ENCODE measurements at places on chromosomes 16 and 17.

DNA sequence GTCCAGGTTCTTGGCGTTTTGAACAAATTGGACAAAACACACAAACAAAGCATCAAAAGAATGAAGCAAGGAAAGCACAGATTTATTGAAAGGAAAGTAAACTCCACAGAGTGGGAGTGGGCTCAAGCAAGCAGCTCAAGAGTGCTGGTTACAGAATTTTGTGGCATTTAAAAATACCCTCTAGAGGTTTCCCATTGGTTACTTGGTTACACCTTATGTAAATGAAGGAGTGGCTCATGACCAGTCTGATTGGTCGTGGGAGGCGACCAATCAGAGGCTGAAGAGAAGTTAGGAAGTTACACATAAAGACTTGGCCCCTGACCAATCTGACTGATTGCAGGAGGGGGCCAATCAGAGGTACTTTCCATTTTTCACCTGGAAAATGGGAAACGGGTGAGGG is 1373.8 kb upstream of the GOT2 start:
- DNase-seq, result no peak

DNA sequence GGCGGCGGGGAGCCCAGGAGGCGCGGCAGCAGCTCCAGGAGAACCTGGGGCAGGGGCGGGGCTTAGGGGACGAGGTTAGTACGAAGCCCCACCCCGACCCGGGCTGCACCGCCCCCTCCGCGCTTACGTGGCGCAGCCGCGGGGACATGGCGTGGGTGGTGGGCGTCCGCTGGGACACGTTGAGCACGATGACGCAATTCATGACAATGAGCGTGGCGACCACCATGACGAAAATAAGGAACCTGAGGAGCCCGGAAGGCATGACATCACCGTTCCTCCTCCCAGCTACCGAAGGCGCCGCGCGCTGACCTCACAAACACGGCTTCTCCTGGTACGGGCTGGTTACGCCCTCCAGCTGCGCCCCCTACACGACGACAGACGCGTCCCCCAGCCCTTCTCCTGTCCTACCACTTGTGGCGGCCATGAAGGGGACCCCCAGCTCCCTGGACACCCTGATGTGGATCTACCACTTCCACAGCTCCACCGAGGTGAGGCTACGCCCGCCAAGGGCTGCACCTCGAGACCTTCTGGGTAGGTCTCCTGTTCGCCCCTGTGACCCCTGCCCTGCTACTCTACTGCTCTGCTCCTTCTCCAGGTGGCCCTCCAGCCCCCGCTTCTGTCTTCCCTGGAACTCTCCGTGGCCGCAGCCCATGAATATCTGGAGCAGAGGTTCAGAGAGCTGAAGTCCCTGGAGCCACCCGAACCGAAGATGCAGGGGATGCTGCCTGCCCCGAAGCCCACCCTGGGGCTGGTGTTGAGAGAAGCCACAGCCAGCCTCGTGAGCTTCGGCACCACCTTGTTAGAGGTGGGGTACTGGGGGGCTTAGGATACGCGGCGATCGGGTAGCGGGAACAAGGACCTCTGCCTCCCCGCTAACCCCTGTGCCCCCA is at the start of gene C17orf107:
TSS of gene C17orf107 (plus strand) at position 196 of the 890 bp plus-strand sequence. CDS start at position 423, 227 bp downstream.
- DNase-seq, result no peak

DNA sequence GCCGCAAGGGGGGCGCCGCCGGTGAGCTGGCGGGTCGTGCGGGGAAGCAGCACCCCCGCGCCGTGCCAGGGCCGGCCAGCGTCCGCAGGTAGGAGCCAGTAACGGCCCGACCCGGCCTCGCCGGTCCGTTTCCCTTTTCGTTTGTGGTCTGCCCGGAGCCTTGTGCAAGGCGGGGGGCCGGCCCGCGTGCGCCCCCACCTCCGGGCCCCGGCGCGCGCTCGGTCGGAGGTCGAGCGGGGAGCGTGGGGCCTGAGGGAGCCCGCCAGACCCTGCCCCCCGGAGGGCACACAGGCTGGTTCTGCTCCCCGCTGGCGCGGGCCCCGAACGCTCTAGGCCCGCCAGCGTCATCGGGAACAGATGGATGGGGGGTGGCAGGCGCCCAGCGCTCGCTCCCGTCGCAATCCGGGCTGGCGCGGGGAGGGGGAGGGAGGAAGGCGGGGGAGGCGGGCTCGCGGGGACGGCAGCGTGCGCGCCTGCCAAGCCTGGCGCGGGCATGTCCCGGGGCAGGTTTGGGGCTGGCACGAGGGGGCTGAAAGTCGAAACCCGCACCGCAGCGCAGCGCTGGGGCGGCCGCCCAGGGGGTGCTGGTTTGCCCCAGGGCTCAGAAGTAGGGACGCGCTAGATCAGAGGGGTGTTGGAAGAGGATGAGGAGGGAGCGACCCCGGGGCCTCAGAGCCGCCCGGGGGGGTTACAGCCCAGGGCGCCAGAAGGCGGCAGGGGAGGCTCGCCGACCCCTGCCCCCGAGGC is 1.5 kb upstream of the GSE1 start:
- peak; percentile 66 for DNase-seq

GRCh38 chr17:82152114-82152513 is 54.1 kb upstream of the FASN start:
- no peak for DNase-seq

GRCh38 chr17:20092261-20092867 is 83.2 kb downstream of the SPECC1 start:
- DNase-seq, result no peak

GRCh38 chr17:55285340-55286301 is 20.9 kb downstream of the HLF start:
- DNase-seq, result no peak

GRCh38 chr16:79849119-79849518 is 248.6 kb upstream of the MAF start:
- no peak for DNase-seq

DNA sequence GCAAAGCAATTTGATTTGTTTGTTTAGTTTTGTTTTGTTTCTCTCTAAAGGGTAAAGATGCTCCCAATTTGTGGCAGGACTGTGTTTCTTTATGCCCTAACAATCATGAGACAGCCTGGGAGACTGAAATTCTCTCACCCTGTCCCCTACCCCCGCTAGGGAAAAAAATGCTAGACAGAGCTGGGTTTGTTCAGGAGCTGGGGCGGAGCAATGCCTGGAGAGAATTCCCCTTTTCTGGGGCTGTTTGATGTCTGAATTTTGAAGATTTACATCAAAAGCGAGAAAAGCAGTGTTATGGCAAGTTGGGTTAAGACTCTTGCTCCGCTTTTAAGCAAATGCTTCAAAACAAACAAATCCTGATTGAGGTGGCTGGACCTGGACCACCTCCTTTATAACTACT is 8.4 kb downstream of the MAF start:
- no peak for DNase-seq

GRCh38 chr17:74442291-74442669 is 10.4 kb downstream of the GPRC5C start:
- DNase-seq, result no peak

GRCh38 chr17:66337268-66337667 is 34.9 kb downstream of the PRKCA start:
- no peak for DNase-seq

DNA sequence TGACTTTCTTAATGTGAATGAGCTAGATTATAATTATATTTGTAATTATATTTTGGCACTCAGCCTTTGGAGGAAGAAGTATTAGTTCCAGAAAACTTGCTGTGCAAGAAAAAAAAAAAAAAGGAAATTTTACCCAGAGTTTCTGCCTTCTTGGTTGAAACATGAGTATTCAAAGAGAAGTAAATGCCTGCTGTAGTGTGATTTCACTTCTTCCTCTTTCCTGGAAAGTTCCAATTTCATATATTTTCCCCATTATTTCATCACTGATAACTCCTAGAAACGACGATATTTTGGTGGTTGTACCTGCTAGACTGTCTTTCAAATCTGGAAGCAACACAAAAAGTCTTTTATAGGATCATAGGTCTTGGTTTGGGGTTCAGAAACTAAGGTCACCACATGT is 20.4 kb upstream of the MPHOSPH6 start:
- DNase-seq, result no peak

DNA sequence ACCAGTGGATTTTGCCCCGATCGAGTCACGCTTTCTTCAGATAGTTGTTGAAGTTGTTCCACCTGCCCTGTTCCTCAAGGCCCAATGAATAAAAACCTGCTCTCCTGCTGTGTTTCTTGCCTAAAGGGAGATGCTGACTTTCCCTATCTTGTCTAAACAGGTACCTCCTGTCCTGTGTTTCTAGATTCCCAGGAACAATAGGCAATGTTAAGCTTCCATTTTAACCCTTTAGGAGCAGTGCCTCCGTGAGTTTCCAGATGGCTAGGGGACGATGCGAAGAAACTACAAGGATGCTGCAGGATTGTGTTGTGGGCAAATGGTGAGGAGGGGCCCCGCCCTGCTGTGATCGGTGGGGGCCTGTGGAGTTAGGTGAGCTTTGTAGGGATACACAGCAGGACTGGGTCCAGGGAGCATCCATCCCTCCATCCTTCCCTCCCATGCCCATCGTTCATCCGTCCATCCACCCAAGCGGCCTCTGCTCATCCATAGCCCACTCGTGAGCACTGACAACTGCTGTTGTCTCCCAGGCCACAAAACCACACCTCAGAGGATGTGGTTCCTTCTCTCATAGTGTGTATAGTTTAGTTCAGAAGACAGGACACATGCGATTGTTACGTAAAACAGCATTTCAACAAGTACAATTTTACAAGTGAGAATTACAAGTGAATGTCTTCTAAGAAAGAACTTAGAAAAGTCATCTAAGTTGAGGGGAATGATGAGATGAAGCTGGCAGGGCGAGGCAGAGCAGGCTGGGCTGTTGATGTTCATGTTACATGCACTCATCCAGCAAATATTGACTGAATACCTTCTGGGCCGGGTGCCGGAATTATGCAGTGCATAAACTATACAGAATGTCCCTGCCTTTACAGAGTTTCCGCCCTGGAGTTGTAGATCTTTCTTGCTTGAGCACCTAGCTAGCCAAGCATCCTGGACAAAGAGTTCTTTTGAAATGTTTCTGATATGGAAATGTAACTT is 5.2 kb downstream of the ARSG start:
- DNase-seq, result no peak

DNA sequence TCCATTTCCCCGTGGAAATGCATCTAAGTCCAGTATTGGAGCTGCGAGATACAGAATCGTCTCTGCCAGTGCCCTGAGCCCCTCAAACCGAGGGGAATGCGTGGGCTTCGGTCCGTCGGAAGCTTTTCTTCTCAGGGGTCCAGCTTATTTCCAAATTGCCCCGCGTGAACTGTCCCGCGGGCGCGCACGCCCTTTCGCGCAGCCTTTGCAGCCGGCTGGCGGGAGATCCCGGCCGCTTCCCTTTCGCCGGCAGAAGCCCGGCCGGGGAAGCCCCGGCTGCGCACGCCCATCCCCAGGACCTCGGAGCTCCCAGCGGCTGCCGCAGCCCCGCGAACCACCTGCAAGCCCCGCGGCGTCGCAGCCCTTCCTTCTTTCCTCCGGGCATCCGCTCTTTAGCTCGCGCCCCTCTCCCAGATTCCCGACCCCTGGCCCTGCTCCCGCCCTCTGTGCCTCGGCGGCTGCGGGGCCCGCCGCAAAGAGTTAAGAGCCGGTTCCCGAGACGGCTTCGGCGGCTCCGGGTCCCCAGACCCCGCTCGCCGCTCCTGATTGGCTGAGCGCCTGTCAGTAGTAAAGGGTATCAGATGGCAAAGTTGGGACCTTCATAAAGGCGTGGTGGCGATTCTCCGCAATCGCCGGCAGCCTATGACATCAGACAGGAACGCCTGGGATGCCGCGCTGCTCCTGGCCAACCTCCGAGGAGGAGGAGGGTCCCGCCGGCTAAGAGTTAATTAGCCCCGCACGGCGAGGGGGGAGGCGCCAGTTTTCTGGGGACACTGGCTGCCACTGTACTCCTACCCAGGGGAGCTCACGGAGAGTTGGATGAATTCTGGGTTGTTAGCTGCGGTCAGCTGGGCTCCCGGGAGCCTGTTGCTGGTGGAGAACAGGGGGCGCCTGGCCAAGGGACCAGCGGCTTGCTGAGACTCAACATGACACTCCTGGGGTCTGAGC is at the start of gene MYOCD:
TSS of gene MYOCD (plus strand) at position 628 of the 948 bp plus-strand sequence. CDS start at position 927, 299 bp downstream.
- no peak for DNase-seq

- DNase-seq, result no peak
Observed at GRCh38 chr17:81867991-81868673, 3.0 kb downstream of the ARHGDIA start.

GRCh38 chr16:58422809-58423208 is 30.5 kb downstream of the GINS3 start:
- DNase-seq, result no peak

GRCh38 chr16:73459586-73459985 is 411.7 kb upstream of the ZFHX3 start:
- no peak for DNase-seq

- no peak for DNase-seq
Observed at GRCh38 chr17:57369509-57369945, 113.2 kb downstream of the MSI2 start.

DNA sequence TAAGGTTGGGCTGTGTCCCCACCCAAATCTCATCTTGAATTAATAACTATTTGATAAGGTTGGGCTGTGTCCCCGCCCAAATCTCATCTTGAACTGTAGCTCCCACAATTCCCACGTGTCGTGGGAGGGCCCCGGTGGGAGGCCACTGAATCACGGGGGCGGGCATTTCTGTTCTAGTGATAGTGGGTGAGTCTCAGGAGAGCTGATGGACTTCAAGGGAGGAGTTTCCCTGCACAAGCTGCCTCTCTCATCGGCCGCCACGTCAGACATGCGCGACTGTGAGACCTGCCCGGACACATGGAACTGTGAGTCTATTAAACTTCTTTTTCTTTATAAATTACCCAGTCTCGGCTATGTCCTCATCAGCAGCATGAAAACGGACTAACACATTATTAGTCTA is 44.9 kb upstream of the METRNL start:
- DNase-seq, result no peak

DNA sequence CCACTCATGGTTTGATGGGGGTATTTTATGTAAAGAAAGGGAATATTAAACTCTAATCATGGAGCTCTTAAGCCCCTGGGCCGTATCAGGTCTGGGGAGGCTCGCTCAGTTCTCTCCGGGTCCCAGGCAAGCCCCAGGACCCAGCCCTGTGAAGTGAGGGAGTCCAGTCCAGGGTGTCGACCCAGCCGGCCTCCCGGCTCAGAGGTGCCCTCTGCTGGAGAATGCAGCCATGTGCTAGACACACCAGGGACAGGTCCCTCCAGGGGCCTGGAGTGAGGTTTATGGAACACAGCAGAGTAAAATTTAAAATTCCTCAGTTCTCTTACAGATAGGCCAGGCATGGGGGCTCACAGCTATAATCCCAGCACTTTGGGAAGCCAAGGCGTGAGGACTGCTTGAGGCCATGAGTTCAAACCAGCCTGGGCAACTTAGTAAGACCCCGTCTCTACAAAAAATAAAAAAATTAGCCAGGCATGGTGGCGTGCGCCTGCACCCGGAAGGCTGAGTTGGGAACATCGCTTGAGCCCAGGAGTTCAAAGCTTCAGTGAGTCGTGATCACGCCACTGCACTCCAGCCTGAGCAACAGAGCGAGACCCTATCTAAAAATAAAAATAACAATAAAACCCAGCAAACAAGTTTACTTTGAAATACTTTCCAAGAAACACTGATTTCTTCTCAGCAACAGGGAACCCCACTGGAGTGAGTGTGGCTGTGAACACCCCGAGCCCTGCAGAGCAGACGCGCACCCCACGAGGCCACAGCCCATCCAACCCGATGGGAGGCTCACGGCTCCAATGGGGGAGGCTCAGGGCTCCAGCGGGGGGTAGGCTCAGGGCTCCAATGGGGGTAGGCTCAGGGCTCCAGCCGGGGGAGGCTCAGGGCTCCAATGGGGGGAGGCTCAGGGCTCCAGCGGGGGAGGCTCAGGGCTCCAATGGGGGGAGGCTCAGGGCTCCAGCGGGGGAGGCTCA is 72.2 kb downstream of the ZNF778 start:
- DNase-seq, result no peak

- DNase-seq, result no peak
Observed at GRCh38 chr17:48588528-48588927, 1.5 kb downstream of the HOXB3 start.

Measured in KG1 (cell line).